ENCODE measurements at places on chromosomes 2 and 18.

- DNase-seq = no peak
Observed at GRCh38 chr2:181887045-181887444, 4.5 kb upstream of the ITPRID2 start.

- DNase-seq = no peak
Observed at GRCh38 chr2:178280244-178280852, 86.0 kb downstream of the OSBPL6 start.

DNA sequence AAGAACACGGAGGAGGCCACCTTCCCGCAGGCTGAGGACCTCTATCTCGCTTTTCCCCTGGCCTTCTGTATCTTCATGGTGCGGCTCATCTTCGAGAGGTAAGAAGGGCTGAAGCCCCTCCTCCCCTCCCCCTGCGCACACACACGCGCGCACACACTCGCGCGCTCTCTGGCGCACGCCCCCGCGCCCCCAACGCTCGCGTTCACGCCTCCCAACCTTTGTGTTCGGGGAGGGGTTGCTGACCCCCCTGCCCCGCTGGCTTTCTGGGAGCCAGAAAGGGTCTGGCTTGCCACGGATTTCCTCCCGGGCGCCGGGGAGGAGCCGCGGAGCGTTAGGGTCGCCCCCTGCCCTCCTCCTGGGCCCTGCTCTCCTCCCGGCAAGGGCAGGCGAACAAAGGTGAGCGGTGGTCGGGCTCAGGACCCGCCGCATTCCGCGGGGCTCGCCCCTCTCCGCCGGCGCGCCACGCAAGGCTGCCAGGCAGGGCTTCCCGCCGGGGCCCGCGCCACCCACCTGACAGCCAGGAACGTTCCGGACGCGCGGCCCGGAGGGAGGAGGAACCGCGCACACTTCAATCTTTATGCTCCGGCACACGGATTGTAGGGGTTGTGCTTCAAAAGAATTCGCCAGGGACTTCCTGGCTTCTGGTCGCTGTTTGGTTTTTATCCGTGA lies 583 bp downstream of the CERS6 start:
- peak; percentile 41 for DNase-seq

DNA sequence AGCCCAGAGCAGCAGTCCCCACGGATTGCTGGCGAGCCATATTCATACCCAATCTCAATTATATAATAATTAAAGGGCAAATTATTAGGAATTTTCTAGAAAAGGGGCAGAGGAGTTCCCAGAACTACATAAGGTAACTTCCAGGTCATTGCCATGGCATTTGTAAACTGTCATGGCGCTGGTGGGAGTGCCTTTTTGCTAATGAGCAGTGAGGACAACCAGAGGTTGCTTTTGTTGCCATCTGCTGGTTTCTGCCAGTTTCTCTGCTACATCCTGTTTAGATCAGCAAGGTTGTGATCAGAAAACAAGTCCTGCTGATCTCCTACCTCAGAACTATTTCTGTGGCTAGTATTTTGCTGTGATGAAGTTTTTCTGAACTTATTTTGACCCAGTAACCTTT lies 159.8 kb upstream of the PIEZO2 start:
- no peak for DNase-seq

DNA sequence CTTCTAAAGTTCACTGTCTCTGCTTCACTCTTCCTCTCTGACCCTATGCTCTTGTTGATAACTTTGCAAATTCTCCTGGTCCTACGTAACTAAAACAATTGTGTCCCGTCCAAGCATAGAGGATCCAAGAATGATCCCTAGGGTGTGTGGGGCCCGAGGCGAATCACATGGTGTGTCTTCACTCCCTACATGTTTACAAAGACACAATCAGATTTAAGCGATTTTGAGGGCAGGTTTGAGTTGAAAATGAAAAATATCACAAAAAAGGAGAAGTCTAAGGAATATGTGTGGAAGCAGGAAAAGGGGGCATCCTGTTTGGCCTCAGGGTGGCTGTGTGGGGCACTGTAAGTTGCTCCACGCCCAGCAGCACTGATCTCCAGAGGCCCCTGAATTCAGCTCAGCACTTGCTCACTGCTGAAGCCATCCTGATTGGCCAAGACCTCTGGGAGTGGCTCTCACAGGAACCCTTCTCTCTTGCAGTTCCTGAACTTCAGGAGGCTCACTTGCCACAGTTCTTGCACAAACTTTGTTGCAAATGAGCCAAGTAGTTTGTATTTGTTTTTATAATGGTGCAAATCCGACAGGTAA lies 363.6 kb downstream of the ZNF521 start:
- DNase-seq = no peak

GRCh38 chr2:180607514-180608049 lies 372.8 kb upstream of the UBE2E3 start:
- DNase-seq = no peak

DNA sequence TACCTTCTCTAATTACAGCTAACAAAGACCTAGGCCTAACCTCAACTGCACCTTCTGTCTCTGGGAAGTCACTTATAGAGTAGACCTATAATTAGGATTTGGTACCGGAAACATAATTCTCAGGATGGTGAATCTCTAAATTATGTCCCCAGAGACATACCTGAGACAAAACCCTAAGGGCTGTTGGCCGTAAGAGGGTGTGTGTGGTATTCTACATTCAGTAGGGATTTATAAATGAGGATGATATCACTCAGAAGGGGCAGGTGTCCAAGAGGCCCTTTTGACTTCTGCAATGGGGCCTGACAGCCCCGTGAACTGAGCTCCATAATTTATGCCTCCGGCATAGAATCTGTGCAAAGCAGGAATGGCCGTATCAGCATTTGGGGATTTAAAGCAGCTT lies 13.5 kb upstream of the DARS1 start:
- DNase-seq = no peak

- DNase-seq = no peak
Observed at GRCh38 chr18:75170916-75171315, 38.0 kb downstream of the PTGR3 start.

DNA sequence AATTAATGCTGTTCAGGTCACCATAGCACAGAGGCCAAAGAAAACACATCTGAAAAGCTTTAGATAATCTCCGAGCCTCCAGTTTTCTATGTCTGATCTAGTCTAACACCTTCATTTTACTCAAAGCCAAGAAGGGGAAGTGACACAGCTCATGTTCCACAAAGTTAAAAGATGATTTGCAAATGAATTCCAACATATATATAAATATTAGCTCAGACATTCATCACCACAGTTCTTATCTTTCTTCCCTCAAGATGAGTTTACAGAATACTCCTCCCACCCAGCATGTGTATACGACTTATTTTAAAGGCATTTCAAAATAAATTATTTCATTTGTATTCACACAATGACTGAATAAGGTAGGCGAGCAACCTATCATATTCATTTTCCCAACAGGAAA lies 82.4 kb downstream of the AAK1 start:
- DNase-seq = no peak

- no peak for DNase-seq
Observed at GRCh38 chr2:12959935-12960334, 243.2 kb downstream of the TRIB2 start.

GRCh38 chr2:64853894-64854293 lies 135.3 kb upstream of the SLC1A4 start:
- DNase-seq = no peak

DNA sequence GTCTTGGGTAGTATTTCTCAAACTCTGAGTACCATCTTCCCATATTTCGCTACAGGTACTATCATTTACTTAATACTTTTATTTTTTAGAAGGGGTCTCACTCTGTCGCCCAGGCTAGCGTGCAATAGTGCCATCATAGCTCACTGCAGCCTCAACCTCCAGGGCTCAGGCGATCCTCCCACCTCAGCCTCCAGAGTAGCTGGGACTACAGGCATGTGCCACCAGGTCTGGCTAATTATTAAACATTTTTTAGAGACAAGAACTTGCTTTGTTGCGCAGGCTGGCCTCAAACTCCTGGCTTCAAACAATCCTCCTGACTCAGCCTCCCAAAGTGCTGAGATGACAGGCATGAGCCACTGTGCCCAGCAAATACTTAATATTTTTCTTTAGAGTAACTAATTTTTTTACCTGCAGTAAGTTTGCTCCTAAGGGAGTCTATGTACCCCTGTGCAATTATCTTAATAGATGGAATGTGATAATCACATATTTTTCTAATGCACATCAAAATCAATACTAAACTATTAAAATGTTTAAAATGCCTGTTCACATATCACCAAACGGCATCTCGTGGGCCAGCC lies 100.6 kb upstream of the ST3GAL5 start:
- DNase-seq = no peak

GRCh38 chr2:9308186-9308955 lies 101.8 kb downstream of the ASAP2 start:
- DNase-seq = no peak

- no peak for DNase-seq
Observed at GRCh38 chr2:126776255-126776654, 120.3 kb downstream of the GYPC start.

- no peak for DNase-seq
Observed at GRCh38 chr2:8380026-8380425, 301.8 kb upstream of the ID2 start.

DNA sequence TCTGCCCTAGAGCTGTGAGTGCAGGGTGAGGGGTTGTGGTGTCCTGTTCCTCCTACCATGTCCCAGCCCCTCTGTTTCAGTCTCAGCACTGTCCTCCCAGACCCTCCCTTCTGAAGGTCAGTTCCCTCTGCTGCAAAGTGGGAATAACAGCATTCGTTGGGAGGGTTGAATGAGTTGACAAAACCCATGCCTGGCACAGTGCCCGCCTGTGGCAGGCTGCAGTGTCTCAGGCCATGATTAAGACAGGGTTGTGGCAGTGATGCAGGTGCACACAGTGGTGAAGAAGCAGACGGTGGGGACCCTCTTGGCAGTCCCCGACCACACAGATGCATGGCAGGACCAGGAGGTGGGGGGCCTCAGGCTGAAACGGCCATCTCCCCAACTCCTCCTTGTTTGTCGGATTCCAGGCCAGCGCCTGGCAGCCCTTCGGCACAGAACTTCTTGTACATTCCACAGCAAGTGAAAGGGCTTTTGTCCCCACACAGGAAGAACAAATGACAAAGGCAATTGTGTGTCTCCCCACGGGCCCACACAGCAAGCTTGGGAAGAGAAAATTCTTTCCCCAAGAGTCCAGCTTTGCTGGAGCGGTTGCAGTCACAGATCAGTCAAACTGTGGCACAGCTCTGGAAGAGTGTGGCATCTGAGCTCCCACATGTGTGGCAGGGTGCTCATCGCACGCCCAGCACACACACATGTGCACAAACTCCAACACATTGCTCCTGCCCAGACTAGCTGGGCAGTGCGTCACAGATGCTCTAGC lies 92.0 kb upstream of the MSH2 start:
- DNase-seq = peak; percentile 95

DNA sequence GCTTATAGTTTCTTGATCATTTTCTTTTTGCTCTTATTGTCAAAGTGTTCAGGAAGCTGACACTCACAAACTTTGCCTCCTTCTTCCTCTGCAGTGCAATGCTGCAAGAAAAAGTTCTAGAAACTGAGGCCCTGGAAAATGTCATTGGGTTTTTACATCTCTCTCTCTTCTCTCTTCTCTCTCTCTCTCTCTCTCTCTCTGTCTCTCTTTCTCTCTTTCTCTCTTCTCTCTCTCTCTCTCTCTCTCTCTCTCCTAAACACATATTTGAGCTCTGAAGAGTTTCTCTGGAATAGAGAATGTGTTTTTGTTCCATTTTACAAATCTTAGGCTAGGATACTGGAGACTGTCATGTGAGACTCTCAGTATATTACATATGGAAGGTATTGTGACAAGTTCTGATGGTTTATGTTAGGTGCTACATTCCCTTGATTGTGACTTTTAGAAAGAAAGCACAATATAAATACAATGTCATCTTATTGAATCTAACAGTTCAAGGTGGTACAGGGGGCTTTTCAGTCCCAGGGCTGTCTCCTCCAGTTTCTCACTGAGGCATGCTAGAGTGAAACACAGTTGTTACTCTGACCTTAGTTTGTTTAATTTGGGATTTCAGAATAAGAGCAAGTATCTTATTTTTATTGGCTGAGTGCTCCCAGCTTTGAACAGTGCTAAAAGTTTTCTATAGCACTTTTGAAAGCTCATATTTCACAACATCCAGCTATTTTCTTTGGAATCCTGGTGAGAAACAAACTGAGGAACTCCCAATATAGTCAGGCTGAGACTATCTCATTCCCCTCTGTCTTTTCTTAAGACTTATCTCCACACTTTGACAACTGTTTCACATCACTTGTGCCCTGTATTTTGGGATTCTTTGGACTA lies 41.4 kb upstream of the EHBP1 start:
- DNase-seq = no peak

DNA sequence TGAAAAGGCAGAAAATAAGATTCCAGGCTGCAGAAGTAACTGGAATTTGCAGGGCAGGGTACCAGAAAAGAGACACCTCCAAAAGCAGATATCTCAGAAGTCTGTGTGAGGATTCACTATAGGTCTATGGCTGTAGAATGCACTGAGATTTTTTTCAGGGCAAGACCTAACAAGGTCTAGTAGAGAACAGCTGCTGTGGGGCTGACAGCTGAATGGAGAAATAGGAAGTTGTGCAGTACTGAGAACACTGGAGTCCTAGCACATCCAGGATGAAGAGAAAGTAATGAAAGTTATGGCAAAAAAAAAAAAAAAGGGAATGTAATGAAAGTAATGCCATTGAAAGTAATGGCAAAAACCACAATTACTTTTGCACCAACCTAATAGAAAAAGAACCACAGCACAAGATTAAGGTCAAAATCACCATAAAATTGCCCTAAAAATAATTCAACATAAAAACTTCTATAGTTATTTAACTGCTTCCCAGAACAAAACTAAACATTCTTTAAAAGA lies 57.3 kb downstream of the CPO start:
- DNase-seq = no peak

GRCh38 chr2:17255071-17255470 lies 263.2 kb downstream of the RAD51AP2 start:
- DNase-seq = no peak

- no peak for DNase-seq
Observed at GRCh38 chr2:224173933-224174332, 134.8 kb upstream of the SERPINE2 start.

DNA sequence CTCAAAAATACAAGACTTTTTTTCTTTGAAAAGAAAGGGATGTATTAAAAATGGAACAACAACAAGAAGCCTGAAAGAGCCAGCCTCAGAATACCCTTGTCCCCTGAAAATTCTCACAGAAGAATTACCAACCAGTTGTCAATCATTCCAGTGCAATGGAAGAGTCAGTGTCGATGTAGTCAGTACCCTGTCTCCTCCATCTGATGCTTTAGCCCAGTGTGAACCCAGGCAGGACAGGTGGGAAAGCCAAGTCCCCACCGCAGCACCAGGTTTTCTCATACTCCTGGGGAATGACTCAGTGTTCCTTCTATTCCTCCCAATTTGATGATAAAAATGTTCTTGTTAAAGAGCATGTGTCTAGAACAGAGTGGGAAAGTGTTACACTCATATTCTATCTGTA lies 332.0 kb upstream of the CHAC2 start:
- no peak for DNase-seq

Measured in head of caudate nucleus (tissue), 42 donors.